Stimulated activated CD4-positive, alpha-beta T cell treated with anti-CD3 and anti-CD28 coated beads, Interleukin-1b, Interleukin-23, amount 100 ng/mL, for 24 hours (primary cell): ENCODE measurements at places on chromosomes 2 and 18.

DNA sequence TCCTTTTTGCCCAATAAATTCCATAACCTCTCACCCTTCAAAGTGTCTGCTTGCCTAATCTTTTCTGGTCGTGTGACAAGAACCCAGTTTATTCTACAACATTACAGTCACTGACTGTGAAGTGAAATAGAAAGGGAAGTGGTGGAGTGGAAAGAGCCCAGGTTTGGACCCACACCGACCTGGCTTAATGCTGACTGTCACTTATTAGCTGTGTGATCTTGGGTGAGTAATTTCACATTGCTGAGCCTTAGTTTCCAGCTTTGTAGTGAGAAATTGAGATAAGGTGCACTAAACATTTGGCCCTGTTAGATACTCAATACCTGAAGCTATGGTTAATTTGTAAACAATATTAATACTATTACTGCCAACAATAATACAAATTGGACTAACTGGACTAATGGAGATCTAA, 291.1 kb downstream of the AGPS start:
- DNase-seq = no peak

- DNase-seq = no peak
Observed at GRCh38 chr2:12236136-12236844, 480.4 kb upstream of the TRIB2 start.

DNA sequence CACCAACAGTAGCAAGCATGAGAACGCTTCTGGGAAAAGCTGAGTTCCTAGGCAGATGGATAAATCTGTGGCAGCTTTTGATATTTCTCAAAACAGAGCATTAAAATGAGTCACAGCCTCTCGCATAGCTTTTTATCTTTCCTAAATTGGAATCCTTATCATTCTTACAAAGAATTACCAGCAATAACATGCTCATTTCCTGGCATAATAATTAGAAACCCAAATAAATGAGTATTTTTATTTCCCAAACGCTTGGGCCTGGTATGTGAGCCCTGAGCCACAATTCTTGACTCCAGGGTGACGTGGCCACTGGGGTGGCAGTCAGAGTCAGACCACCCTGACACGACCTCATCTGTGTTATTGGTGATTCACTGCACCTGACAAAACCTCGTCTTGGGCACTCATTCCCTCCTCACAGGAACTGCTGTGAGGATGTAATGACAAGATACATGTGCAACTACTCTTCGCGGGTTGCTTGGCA, 210.7 kb downstream of the ARL4C start:
- DNase-seq = no peak

GRCh38 chr2:17334300-17334699, 183.9 kb downstream of the RAD51AP2 start:
- DNase-seq = no peak

DNA sequence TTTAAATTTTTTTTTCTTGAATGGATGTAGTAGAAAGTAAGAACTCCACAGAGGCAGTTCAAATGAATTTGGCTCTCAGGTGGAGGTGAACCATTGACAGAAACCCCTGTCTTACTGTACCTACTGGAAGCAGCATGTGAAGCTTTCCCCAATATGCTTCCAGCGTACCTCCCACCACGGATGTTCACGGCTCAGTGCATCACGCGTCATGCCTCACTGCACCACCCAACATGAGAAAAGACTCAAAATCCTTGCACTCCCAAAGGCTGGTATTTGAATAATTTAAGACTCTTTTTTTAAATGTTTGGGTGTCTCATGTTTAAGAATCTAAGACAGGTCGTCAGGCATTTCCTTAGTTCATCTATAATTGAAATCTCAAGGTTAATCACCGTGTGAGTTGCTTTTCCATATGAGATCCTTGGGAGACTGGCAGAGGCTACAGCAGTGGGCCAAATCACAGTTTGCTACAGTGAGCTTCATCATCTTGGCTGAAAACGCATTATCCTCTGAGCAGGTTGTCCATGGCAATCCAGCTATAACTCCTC, 846.4 kb downstream of the DCDC2C start:
- no peak for DNase-seq

DNA sequence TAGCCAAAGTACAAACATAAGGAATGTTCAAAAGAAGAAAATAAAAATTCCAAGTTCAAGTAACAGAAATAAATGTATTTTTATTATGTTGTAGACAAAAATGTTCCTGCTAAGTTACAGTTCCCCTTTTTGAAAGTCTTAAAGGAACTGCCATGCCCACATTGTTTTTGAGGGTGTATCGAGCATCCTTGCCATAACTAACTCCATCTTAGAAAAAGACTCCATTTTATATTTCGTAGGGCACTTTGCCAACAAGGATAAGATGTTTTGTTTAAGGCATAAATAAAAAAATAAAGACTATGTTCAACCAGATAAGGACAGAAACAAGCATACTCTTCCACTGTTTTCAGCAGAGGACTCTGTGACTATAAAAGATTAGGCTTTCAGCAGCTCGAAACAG, 67.3 kb downstream of the TMEM237 start:
- no peak for DNase-seq

DNA sequence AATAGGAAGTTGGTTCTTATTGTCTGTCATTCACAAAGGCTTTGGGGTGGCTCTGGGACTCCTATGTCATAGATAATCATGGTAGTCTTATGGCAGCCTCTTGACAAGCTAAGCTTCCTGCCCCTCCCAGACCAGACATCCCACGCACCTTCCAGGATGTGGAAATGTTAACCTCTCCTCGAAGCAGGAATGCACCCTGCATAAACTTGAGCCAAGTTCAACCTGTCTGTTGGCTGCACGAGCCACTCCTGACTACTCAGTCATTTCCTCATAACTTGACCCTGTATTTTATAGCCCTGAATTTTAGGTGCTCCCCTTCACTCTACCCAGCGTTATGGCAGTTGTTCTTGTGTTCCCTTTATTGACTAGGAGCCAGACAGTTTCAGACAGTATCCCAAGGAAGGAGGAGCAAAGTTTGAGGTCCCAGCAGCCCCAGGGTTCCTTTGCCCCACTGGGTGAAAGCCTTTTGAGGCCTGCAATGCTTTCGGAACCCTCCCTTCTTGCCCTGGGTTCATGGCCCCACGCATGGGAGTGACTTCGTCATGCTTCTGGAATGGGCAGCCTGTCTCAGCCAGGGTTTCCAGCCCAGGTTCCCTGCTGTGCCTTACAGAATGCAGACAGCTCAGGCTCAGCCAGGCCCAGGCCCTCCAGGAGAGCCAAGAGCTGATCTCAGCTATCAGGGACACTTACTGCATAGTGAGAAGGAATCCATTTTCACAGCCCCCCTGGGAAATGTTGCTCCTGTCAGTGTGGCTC, 15.6 kb upstream of the INO80C start:
- no peak for DNase-seq

- no peak for DNase-seq
Observed at GRCh38 chr18:44507729-44508325, 172.9 kb upstream of the SETBP1 start.

GRCh38 chr2:241842620-241843211, 16.0 kb downstream of the PDCD1 start:
- no peak for DNase-seq

- DNase-seq = no peak
Observed at GRCh38 chr2:10424051-10424450, 24.1 kb downstream of the ODC1 start.

GRCh38 chr2:54636415-54637139, 86.9 kb upstream of the EML6 start:
- no peak for DNase-seq

DNA sequence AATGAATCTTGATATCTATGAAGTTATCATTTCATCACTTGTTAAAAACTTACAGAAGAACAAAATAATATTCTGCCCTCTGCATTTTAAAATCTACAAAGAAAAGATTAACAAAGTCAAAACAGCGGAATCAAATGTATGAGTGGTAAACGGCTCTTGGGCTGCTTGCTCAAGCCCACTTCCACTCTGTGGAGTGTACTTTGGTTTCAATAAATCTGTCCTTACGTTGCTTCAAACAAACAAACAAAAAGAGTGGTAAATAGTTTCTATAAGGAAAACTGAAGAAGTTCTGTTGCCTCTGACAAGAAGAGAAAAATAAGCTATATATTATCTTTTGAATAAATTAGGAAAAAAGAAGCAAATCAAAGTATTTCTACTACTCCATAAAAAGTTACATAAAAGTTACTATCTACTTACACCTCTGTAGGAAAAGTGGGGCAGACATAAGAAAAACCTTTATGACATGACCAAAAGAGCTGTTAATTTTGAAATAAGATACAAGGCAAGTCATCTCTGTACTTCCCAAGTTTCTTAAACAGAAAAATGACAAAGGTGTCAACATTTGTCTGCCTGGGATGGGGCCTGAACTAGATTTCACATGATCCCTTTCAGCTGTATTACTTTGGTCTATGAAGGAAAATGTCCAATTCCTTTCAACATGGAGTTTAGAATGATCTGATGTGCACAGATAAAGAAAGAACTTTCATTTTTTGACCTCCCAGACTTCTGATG, 56.5 kb downstream of the MGAT4A start:
- no peak for DNase-seq

- DNase-seq = no peak
Observed at GRCh38 chr2:144751142-144751905, 231.4 kb upstream of the ZEB2 start.

DNA sequence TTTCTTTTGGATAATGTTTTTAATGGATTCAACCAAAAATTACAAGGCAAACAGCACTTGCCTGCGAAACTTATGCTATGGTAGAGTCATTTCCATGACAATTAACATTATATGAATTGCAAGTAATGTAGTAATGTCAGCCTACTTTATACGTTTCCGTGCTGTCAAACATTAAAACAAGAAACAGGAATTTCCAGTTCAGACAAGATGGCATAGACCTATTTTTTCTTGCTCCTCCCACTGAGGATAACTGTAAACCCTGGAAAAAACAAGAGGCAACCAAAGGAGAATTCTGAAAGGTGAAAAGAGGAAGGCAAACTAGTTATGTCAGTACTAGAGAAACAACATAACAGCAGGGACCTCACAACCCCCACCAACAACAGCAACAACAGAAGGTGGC, 170.7 kb downstream of the DIS3L2 start:
- DNase-seq = no peak

DNA sequence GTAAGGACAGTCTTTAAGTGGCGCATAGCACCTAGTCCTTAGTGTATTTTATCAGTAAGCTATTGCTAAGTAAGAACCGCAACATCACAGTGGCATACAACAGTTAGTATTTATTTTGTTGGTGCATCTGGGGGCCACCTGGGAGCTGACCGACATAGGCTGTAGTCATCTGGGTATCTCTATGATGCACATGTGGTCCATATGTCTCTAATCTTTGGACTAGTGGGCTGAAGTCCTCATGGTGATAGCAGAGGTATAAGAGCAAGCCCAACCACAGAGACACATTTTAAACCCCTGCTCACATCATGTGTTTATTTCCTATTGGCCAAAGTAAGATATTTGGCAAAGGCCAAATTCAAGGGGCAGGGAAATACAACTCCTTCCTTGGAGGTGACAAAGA, 2.9 kb downstream of the CAMKMT start:
- no peak for DNase-seq

DNA sequence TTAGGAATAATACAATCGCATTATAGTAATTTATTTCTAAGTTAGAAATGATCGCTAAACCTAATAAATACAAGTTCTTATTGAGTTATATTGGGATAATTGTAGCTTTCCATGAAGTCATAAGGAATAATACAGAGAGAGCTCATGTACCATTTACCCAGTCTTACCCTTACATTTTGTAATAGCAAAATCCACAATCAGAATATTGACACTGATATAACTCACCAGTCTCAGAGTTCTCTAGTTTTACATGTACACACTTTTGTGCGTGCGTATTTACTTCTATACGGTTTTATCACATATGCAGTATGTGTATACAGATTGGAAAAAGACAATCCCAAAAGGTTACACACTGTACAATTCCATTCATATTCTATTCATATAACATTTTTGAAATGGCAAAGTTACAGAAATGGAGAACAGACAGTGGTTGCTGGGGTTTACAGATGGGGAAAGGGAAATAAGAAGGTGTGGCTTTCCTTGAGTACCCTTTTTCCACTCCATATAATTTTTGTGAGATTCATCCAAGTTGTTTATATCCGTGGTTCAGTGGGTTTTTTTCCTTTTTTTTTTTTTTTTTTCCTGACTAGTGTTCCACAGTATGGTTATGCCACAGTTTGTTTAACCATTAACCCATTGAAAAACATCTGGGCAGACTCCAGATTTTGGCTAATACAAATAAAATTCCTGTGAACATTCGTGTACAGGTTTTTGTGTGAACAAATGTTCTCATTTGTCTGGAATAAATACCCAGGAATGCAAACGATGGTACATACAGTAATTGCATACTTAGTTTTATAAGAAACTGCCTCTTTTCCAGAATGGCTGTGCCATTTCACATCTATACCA, 117.2 kb downstream of the HNMT start:
- DNase-seq = no peak

DNA sequence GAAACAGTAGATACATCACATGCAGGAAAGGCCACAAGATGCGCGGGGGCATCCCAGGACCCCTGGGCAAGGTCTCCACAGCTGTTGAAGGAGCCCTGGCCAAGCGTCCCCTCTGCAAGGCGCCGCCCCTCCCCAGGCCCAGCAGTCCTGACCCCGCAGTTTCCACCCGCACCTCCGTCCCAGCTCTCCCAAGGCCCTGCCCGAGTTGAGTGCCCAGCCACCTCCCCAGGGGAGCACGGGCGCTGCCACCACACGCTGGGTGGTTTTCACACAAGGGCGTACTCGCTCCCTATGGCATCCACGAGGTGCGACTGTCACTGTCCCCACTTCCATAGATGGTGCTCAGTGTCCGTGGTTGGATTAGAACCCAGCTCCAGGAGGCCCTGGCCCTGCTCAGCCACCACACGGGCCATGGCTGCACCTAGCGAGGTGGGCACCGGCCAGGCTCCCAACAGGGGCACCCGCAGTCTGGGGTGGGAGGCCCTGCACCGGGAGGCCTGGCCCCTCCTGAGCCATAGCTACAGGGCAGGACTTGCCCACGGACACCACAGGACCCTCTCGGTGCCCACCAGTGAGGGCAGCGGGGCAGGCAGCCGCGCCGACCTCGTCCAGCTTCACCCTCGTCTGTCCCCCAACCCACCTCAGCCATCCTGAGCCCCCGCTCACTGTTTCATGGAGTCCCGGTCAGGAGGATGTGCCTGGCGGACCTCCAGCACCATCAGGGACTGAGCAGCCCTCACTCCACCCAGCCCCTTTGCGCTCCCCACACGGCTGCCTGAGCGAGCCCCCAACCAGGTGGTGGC, 36.0 kb downstream of the KIF1A start:
- no peak for DNase-seq

GRCh38 chr2:29001806-29002205, 20.7 kb downstream of the TOGARAM2 start:
- no peak for DNase-seq

- DNase-seq = no peak
Observed at GRCh38 chr18:73296686-73297085, 428.9 kb upstream of the NETO1 start.

- no peak for DNase-seq
Observed at GRCh38 chr2:64695721-64696261, 42.1 kb upstream of the SERTAD2 start.

DNA sequence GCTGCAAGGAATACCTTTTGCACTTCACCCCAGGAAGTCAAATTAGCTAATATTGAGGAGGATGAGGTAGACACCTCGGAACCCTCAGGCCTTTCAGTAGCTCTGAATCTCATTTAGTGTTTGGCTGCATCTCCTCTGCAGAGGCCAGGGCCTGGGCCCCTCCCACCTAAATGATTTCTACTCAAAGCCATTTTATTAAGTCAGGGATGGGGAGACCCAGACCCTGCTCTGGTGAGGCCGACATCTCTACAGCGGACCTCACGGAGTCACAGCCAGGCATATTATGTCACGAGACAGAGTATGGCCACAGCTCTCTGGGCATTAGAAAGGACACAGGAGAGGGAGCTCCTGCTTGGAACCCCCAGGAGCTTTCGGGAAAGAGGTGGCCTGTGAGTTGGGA, 305.5 kb downstream of the ALK start:
- no peak for DNase-seq
